NCI-H526 treated with DMSO at 0.1 percent for 48 hours (cell line): ENCODE measurements at places on chromosomes 13 and 19.

DNA sequence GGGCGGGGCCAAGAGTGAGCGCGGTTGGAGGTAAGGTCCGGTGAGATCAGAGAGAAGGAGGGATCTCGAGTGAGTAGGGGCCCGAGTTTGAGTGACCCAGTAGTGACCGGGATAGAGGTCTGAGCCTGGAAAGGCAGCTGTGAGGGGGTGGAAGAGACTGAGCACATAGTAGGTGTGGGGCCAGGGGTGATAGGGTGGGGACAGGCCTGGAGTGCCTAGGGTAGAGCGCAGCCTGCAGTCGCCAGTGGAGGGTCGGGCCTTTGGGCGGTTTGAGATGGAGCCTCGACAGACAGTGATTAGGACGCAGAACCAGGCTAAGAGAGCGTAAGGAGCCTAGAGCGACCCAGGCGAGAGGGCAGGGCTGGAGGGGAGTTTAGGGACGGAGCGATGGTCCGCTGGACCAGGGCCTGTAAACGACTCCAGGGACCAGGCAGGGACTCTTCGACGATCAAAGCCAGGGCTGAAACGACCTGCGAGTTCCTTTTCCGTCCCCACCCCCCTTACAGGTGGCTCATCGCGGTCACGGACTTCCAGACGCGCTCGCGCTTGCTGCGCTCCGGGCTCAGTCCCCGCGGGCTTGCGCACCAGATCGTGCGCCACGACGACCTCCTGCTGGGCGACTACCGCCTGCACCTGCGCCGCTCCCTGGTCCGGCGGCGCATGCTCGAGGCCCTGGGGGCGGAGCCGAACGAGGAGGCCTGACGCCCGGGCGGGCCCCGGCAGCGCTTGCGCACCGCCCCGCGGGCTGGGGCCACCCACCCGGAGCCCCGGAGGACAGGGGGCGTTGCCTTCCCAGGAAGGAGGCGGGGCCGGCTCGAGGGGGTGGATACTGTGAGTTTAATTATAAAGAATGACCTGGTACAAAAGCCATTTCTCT is 9.4 kb downstream of the C19orf81 start:
- no peak for DNase-seq

GRCh38 chr13:83905641-83906040 is 23.4 kb upstream of the SLITRK1 start:
- no peak for DNase-seq

DNA sequence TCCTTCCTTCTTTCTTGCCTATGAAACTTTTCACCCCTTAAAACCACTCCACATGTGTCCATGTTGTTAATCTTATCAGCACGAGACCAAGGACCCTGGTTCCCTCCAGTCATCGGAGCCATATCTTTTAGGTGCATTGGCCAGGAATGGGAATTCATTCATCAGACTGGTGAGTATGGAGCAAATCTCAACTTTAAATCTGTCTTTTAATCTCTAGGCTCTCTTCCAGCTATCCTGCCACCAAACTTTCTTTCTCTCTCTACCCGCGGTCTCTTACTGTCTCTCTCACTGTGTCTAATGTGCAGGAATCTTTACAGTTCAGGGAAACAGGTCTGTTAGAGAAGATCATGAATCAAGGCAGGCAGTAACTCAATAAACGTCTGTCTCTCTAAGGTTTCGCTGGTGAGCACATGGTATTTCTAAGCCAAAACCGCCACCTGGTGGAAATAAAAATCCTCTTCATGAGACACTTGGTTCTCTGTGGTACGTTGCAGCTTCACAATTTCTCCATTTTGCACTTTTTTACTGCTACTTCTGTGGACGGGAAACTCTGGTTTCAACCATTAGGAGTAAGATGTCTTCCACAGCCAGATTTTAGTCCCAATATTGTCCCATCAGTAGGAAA is 16.1 kb downstream of the LGALS16 start:
- DNase-seq = peak; percentile 67

DNA sequence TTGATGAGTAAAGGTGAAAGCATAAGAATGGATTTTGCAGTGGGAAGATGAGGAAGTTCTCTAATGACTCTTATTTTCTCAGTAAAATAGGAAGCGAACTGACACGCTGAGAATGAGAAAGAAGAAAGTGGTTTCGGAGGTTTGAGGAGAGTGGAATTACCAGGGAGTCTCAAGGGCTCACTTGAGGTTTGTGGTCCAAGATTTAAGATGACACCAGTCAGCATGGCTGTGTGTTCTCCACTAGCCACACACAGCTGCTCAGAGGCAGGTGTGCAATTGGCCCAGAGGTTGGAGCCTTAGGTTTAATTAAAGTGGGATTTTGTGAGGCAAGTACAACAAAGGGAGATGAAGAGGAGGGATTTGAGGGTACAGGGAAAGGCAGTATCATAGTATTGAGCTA is 99.6 kb upstream of the NBEA start:
- no peak for DNase-seq

GRCh38 chr19:41551711-41552110 is 24.3 kb upstream of the CEACAM21 start:
- no peak for DNase-seq

DNA sequence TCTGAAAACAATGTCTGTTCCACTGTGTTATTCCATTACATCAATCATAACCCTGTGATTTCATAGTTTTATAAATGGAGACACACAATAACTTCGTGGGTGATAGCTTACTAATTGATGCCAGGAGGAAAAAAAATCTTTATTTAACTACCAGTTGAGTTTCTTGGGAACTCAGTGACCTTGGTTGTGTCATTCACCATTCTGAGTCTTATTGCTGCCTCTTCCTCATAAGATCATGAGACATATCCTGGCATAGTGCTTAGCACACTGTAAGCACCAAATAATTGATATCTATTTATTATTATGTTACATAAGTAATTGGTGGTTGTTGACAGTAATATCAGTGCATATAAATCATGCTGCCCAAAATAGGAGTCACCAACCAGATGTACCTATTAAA is 39.1 kb upstream of the SIN3B start:
- DNase-seq = no peak
